ENCODE measurements at places on chromosomes 6 and 20.

- no peak for DNase-seq
These were observed 69.2 kb upstream of the TBC1D7 start for GRCh38 chr6:13397359-13398068.

- no peak for DNase-seq
These were observed 8.5 kb upstream of the TULP1 start for GRCh38 chr6:35521235-35521634.

DNA sequence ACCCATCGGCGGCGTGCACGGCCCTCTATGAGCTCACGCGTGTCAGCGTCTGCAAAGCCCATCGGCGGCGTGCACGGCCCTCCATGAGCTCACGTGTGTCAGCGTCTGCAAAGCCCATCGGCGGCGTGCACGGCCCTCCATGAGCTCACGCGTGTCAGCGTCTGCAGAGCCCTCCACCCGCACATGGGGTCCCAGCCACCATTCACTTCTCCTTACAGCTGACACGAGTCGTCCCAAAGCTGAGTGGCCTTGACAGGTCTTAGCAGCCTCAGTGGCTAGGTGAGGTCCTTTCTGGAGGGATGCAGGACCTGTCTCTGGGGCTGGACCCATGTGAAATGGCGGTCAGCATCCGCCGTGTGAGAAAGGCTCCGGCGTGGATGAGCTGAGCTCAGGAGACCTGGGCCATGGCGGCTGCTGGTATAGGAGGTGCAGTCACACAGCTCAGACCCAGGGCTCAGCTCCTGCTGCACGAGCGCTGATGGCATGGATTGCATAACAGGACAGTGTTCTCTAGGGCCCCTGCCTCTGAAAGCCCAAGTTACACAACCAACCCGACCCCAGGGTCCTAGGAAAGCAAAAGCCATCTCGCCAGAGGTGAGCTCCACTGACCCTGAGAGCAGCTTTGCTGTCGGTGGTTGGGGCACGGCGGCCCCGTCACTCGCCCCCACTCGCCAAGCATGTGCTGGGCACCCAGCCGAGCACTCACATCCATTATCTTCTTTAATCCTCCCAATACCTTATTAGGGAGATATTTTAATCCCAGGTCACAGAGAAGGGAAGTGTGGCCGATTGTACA lies 38.9 kb downstream of the DLL1 start:
- DNase-seq, result no peak

GRCh38 chr6:100335991-100336390 lies 128.7 kb downstream of the SIM1 start:
- DNase-seq, result no peak

GRCh38 chr6:14638435-14638905 lies 520.9 kb downstream of the CD83 start:
- no peak for DNase-seq

- DNase-seq, result no peak
These were observed 50.4 kb upstream of the ENTPD6 start for GRCh38 chr20:25145131-25145530.

GRCh38 chr20:37913567-37914366 lies 10.8 kb downstream of the VSTM2L start:
- DNase-seq, result no peak

GRCh38 chr6:104537180-104537579 lies 322.5 kb downstream of the HACE1 start:
- no peak for DNase-seq

GRCh38 chr6:56349194-56349593 lies 101.8 kb upstream of the COL21A1 start:
- DNase-seq, result no peak

DNA sequence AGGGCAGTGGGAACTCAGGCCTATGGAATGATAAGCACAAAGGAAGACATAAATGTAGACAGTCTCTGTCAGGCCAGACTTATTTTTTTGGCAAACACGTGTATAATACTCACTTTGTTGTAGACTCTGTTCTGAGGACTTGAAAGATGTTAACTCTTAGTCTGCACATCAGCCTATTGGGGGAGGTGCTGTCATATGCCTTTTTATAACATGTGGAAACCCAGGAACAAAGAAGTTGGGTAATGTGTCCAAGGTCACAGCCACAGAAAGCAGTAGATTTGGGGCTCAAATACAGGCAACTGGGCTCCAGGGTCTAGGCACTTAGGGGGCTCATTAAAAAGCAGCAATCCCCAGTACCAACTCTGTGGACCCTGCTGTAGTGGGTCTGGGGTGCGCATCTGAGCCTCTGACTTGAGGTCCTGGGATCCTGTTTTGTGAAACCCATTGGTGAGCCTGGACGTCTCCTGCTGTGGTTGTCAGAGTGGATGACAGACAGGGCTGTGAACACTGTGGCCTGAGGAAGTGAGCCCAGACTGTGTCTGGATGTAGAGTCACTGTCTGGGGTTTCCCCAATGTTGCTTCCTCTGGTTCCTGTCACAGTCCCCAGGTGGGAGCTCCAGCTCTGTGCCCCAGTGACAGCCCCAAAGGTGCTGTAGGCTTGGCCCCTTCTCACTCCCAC lies 50.0 kb downstream of the CDH26 start:
- no peak for DNase-seq

DNA sequence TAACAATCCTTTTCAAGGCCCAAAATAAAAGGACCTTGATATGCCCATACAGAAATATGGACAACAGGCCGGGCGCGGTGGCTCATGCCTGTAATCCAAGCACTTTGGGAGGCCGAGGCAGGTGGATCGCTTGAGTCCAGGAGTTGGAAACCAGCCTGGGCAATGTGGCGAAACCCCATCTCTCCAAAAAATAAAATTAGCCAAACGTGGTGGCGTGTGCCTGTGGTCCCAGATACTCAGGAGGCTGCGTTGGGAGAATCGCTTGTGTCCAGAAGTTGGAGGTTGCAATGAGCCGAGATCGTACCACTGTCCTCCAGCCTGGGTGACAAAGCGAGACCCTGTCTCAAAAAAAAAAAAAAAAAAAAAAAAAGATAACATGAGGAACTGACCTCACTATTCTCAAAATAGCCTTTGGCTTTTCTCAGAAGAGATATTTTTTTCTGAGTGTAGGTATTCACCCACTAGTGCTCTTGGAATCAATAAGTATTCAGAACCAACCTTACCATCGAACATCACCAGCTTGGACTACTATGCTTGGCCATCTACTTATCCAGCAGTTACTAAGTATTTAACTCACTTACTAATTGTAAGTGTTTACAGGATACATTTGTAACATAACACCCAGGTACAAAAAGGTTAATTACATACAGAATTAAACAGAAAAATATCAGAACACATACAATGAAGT lies 99.2 kb downstream of the OR2B2 start:
- DNase-seq, result no peak

DNA sequence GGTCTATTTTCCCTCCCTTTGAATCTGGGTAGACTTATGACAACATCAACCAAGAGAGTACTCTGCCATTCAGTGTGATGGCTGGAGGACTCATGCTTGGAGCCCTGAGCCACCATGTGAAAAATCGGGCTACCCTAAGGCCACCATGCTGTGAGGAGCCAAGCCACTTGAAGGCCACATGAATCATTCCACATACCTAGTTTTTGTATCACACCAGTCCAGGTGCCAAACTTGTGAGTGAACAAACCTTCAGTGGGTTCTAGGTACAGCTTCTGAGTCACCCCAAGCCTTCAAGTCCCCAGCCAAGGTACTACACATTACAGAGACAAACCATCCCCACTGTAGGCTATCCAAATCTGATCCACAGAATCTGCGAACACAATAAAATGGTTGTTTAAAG lies 37.4 kb upstream of the E2F3 start:
- no peak for DNase-seq

DNA sequence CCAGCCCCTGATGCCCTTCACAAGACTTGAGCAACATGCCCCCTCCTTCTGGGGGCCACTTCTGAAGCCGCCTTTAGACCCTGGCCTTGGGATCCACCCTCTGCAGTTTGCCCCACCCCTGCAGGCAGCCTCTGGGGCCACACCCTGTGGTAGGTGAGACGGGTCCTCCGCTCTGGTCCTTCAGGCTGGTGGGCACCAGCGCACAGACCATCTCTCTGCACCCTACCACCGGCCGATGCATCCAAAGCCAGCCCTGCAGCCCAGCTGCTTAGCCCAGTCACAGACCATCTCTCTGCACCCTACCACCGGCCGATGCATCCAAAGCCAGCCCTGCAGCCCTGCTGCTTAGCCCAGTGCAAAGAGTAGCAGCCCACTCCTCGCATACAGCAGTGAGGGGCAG lies 159.3 kb upstream of the ECI2 start:
- no peak for DNase-seq

- DNase-seq, result no peak
These were observed 121.0 kb downstream of the BTBD9 start for GRCh38 chr6:38518511-38519304.
